ENCODE measurements at places on chromosomes 6 and 20.

DNA sequence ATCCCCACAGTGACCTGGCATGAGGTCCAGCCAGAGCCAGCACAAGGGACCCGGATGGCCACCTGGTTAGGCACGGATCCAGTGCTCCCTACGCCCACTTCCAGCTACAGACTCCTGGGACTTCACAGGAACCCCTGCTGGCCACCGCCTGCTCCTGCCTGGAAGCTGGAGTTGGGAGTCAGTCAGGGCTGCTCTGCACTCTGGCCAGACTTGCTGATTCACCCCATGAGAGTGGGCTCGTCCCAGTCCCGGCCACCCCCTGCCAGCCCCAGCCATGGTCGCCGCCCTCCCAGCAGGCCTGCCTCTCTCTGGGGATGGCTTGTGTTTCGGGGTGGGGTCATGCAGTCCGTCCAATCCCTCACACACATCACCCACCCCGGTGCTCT, 125.8 kb downstream of the DLL1 start:
- DNase-seq = no peak

DNA sequence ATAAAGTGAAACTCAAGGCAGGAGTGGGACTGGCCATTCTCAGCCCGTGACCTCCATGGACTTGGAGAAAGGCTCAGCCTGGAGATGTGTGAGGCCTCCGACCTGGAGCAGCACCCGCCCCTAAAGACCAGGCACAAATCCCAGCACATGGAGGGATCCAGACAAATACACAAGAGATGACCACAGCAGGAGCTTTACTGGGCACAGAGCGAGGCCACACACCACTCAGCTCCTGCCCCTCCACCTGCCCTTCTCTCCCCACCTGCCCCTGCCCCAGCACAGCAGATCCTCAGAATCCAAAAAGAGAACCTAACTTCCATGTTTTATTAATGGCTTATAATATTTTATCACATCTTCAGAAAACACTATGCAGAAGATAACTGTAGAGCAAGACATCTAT, 20.4 kb upstream of the MICB start:
- no peak for DNase-seq

DNA sequence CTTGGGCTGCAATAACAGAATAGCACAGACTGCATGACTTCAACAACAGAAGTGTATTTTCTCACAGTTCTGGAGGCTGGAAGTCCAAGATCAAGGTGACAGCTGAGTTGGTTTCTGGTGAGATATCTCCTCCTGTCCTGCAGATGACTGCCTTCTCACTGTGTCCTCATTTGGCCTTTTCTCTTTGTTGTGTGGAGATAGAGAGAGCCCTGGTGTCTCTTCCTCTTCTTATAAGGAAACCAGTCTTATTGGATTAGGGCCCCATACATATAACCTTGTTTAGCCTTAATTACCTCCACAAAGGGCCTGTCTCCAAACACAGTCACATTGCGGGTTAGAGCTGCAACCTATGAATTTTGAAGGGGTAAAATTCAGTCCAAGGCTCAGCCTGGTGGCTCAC, 57.0 kb upstream of the BMP6 start:
- no peak for DNase-seq

GRCh38 chr6:52616059-52616690, 39.3 kb upstream of the TRAM2 start:
- no peak for DNase-seq

All from HEK293T (cell line).